Vagina (tissue), 2 donors: ENCODE measurements at places on chromosomes 11 and 22. TPM values are rescaled to one million over a fixed set of nuclear protein-coding genes. Genes with fewer than 3 reads are reported as not detected.

DNA sequence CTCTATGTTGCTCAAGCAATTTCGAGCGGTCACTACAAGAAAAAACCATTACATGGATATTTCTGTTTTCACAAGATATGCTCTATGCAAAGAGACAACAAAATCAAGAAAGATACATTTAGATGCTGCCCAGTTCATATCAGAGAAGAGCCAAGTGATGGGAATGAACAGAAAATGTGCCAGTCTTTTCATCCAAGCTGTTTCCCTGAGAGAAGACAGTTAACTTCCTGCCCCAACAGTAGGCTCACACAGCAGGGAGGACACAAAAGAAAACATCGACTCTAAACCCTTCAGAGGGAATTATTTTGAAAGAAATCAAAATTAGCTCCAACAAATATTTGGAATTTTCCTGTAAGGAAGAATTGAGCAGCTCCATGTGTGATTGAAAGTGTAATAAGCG, 11.6 kb downstream of the JAML start:
- no peak for DNase-seq

GRCh38 chr11:3995949-3996554, 98.5 kb upstream of the RRM1 start:
- DNase-seq: no peak

DNA sequence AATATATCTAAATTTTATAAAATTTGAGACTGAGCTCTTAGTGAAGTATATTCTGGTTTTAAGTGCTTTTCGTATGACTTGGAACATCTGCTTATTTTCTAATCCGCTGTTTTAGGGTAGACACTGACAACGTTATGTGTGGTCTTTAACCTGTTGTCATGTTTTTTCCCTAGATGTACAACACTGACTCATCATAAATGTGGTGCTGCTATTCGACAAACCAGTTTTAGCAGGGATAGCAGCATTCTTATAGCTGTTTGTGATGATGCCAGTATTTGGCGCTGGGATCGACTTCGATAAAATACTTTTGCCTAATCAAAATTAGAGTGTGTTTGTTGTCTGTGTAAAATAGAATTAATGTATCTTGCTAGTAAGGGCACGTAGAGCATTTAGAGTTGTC, 23.8 kb upstream of the HIKESHI start:
- DNase-seq: no peak

The C11orf42 gene
- total RNA-seq: not detected

The SPCS2 gene
- 26.0 TPM for total RNA-seq

The ZNF70 gene
- total RNA-seq: 4.9 TPM

GRCh38 chr22:35850831-35851230, 133.2 kb downstream of the APOL5 start:
- no peak for DNase-seq

The TYR gene
- not detected for total RNA-seq

GRCh38 chr11:17782145-17782544, 47.6 kb downstream of the KCNC1 start:
- no peak for DNase-seq

GRCh38 chr11:70110538-70111055, 32.5 kb downstream of the ANO1 start:
- DNase-seq: no peak

DNA sequence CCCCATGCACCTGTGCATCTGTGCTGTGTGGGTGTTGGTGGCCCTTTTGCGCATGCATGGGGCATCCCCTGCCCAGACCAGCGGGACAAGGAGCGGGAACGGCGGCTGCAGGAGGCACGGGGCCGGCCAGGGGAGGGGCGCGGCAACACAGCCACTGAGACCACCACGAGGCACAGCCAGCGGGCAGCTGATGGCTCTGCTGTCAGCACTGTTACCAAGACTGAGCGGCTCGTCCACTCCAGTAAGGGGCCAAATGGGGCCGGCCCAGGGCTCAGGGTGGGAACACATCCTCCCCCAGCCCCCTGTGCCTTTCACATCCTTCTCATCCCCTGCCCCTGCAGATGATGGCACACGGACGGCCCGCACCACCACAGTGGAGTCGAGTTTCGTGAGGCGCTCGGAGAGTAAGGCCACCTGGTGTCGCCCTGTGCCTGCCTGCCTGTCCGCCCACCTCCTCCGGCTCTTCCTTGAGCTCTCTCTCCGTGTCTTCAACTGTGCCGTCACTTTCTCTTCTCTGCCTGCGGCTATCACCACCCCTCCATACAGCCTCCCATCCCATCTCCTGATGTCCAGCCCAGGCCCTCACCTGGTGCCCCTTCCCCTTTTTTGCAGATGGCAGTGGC, 10.6 kb downstream of the SELENOM start:
- DNase-seq: no peak

- DNase-seq: no peak
Measured at GRCh38 chr22:49781289-49781782, 46.3 kb downstream of the BRD1 start.

GRCh38 chr22:29187831-29188230, 17.9 kb upstream of the EMID1 start:
- no peak for DNase-seq

DNA sequence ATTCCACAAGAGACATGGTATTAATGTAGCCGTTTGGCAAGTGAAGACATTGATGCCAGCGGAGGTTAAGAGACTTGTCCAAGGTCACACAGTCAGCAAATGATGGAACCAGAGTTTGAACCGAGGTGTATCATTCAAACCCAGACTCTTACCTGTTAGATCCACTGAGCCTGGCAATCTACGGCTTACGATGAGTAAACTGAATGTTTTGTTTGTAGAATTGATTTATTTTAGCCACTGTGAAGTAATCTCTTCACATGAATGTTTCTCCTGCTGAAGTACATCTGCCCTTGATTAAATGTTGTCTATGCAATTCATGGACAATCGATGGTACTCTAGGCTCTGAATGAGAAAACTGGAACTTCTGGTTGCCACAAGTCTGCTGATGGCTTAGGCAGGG, 155.5 kb upstream of the NAV2 start:
- no peak for DNase-seq

DNA sequence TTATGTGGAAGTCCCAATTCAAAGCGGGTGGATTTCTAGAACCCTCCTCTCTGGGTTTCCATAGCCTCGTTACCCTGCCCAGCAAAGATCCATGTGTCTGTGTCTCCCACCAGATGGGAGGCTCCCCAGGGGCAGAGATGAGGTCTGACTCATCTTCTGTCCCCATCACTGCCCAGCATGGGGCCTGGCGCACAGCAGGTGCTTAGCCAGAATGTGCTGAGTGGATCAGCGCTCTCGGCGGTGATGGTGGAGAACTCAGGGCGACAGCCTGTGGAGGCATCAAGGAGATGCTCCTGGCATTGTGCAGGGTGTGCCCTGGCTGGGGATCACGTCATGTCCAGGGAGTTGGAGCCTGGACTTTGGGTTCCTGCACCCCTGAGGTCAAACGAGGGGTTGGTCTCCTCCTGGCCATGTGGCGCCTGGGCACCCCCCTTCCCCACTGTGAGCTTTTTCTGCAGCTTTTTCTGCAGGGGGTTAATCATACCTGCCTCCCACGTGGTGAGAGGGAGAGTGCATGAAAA, 46.1 kb upstream of the RFPL3 start:
- DNase-seq: no peak

DNA sequence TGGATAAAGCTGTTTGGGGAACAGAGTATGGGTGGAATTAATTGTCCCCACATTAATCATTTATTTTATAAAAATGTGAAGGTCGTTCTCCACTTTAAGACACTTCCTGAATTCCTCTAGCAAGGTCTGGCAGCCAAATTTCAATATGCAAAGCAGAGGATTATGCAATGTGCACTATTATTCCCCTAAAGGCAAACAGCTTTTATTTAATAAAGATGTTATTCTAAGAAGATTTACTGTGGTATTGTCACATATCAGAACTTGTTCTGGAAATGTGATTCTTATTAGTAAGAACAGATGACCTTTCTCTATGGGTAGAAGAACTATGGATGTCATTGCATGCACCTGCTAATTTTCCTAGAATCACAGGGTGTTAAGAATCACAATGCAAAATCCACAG, 1128.8 kb upstream of the CCDC90B start:
- no peak for DNase-seq

DNA sequence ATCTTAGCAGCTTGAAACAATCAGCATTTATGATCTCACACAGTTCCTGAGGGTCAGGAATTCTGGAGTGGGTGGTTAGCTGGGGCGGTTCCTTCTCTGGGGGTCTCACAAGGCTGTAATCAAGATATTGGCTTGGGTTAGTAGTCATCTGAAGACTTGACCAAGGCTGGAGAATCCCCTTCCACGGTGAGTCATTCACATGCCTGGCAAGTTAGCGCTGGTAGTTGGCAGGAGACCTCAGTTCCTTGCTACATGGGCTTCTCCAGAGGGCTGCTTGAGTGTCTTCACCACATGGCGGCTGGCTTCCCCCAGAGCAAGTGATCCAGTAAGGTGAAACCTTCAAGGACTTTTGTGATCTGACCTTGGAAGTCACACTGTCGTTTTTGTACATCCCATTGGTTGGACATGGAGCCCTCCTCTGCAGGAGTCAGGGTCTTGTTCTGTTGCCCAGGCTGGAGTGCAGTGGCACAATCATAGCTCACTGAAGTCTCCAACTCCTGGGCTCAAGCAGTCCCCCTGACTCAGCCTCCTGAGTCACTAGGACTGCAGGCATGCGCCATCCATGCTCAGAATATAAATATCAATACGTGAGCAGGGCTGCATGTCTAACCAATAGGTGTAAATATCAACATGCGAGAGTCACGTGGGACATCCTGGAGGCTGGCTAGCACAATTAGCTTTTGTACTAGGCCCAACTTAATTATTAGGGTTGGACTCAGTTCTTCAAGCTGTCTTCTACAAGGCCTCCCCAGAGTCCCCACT, 7.2 kb upstream of the NIPSNAP1 start:
- no peak for DNase-seq

DNA sequence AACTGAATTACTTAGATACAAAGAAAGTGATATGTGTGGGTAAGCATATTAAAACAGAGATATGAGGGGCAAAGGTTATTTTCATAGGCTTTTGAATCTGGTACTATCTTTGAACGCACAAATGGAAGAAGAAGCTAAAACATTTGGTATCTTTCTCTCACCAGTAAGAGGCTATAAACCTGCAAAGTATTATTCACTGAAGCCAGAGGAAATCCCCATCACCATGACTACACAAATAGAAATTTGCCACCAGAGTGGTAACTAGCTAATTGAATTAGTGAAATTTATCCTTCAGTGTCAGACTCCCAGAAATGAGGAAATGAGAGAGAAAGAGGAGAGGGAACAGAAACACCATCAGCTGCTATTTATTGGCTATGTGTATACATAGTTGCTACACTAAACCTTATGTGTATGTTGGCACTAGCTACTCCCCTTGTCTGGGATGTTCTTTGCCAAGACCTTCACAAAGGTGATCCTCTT, 503.4 kb downstream of the DLG2 start:
- no peak for DNase-seq

DNA sequence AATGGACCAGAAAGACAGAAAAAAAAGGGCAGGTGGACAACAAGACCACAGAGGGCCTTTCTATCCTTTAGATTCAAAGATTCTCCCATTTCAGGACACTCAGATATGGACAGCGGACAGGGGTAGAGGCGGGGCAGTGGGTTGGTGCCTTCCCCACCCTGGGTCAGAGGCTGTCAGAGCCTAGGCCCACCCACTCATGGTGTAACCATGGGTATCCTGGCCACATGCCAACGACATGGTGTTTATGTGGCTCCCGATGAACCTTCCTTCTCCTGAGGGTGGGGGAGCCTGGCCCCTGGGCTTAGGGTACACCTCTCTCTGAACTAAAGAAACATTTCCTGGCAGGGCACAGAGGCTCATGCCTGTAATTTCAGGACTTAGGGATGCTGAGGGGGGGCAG, 14.3 kb upstream of the P2RY2 start:
- DNase-seq: no peak
